Osteocyte (in vitro differentiated cells): ENCODE measurements at places on chromosomes 12 and 14.

DNA sequence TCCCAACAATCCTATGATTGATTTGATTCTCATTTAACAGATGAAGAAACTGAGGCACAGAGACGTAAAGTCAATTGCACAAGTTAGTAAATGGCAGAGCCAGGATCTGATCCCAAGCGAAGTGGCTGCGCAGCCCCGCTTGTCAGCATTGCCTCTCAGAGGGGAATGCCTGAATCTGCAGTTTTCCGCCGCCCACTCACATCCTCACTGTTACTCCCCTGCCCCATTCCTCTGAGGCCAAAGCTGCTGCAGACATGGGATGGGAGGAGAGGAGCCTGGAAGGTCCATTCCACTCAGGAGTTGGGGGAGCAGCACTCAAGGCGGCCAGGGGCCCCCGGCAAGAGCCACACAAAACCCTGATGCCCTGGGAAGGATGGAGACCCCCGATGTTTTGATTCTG lies 1.0 kb downstream of the NRIP2 start:
- DNase-seq, result no peak

- DNase-seq, result no peak
Observed at GRCh38 chr14:79383031-79383430, 828.3 kb downstream of the DIO2 start.

DNA sequence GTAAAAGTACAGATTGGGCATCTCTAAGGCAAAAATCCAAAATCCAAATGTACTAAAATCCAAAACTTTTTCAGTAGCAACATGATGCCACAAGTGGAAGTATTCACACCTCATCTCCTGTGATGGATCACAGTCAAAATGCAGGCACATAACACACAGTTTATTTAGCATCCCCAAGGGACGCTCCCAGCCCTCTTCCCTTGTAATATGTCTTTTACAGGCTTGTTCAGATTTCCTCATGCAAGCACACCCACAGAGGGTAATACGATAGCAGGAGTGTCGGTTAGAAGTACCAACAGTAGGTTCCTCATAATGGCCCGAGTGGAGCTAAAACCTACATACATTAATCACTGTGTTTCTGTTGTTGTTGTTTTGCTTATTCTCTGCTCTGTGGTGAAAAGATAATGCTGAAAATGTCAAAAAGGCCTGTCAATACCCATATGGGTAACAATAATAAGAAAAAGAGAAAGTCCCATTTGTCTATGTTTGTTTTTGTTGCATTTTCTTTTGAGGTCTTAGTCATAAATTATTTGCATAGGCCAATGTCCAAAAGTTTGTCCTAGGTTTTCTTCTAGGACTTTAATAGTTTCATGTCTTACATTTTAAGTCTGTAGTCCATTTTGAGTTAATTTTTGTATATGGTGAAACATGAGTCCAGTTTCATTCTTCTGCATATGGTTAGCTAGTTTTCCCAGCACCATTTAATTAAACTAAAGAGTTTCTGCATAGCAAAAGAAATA lies 133.1 kb downstream of the LRIG3 start:
- DNase-seq, result no peak

DNA sequence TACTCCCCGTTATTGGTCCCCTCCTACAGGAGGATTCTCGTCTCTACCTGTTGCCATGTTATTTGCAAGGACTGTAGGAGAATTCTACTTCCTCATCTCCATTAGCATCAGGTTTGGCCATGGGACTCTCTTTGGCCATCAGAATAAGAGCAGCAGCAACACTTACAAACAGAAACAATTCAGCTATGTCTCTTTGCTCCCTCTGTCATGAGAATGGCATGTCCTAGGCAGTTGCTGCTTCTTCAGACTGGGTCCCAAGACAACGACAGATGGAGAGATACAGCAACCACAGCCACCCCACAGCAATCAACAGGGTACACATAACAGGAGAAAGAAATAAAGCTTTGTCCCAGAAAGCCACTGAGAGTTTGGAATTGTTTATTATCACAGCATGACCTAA lies 19.7 kb downstream of the SLC41A2 start:
- no peak for DNase-seq

- no peak for DNase-seq
Observed at GRCh38 chr12:90631591-90632212, 323.3 kb downstream of the CCER1 start.

DNA sequence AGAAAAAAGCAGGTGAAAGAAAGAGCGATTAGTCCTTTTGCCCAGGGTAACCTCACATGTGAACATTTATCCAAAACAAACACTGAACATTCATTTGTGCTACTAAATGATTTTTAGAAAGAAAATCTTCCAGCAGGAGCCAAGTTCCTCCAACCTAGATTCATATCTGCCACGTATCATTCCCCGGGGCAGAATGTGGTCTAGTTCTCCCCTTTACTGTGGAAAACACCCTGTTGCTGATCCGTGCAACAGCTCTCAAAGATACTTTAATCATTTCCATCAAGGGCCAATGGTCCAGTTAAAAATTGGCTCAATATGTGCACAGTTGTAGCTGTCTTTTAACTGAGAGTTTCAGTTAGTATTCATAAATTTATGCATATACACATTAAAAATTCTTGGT lies 479.1 kb downstream of the ATP23 start:
- DNase-seq, result no peak

DNA sequence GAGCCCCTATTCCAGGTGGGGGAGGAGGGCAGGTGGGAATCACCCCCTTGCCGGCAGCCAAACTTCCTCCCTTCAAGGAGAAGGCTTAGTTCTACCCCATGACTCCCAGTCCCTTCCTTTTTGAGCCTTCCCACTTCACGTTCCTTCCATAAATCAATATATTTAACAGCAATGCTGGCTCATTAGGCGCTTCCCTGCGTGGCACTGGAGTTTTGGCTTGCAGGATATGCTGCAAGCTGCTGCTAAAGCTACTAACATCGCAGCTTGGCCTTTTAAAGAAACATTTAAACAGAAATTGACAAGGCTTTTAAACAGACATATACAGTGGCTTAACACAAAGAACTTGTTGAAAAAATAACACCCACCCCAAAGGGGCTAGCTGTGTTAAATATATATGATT lies 308.0 kb upstream of the FKBP4 start:
- DNase-seq, result no peak

DNA sequence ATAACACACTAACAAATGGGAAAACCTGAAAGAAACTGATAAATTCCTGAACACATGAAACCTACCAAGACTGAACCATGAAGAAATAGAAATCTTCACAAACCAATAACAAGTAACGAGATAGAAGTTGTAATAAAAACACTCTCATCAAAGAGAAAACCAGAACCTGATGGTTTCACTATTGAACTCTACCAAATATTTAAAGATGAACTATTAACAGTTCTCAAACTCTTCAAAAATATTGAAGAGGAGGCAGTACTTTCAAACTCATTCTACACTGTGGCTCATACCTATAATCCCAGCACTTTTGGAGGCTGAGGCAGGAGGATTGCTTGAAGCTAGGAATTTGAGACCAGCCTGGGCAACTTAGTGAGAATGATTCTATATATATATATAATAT lies 48.4 kb upstream of the TMTC2 start:
- no peak for DNase-seq

DNA sequence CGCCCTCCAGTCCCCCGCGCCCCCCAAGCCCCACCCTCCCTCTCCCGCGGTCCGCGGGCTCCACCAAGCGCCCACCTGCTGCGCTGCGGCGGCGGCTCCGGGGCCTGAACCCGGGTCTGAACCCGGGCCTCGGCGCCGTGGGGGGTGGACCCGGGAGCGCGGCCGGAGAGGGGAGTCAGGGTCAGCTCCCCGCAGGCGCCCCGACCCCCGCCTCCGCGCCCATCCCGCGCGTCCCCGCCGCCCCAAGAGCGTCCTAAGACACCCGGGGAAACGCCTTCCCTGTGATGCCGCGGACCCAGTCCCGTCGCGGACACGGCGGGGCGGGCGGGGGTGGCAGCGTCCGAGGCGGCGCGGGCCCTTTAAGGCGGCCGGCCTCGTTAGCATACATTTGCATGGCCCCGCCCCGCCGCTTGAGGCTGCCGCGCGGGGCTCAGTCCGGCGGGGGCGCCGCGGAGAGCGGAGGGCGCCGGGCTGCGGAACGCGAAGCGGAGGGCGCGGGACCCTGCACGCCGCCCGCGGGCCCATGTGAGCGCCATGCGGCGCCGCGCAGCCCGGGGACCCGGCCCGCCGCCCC lies at the start of gene MMP17:
TSS of gene MMP17 (plus strand) at position 433 of the 574 bp plus-strand sequence. CDS start at position 535, 102 bp downstream.
- no peak for DNase-seq

GRCh38 chr14:78071016-78071549 lies 99.1 kb upstream of the NRXN3 start:
- no peak for DNase-seq

- DNase-seq, result no peak
Observed at GRCh38 chr14:87063181-87063580, 929.8 kb downstream of the GALC start.

GRCh38 chr14:35333264-35333730 lies 41.1 kb downstream of the PSMA6 start:
- DNase-seq, result no peak

GRCh38 chr12:119589097-119589496 lies 4.5 kb upstream of the TMEM233 start:
- no peak for DNase-seq

- no peak for DNase-seq
Observed at GRCh38 chr12:51829011-51829481, 19.5 kb downstream of the FIGNL2 start.

DNA sequence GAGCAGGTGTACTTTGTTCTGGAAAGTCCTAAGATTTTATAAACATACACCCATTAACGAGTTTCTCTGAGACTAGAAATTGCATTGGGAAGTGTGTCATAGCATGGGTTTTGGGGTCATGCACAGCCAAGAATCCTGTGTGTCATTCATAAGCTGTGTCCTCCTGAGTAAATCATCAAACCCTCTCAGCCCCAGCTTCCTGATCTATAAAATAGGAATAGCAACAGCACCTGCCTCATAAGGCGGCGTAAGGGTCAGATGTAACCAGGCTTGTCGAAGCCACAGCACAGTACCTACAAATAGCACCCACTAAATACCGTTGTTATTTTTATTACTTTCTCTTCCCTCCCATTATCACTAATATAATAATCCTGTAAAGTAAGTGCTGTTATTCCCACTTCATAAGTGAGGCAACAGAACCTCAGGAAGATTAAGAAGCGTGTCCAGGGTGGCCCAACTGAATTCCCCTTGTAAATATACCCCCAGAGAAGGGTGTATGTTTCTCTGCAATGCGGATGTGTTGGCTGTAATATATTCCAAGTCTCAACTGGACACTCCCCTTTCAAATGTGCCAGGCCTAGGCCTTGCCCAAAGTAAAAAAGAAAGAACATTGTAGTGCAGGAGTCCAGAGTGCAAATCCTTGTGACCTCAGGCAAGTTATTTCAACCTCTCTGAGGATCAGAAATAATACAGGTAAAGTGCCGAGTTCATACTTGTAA lies 188.3 kb upstream of the BCL2L14 start:
- DNase-seq, result no peak

DNA sequence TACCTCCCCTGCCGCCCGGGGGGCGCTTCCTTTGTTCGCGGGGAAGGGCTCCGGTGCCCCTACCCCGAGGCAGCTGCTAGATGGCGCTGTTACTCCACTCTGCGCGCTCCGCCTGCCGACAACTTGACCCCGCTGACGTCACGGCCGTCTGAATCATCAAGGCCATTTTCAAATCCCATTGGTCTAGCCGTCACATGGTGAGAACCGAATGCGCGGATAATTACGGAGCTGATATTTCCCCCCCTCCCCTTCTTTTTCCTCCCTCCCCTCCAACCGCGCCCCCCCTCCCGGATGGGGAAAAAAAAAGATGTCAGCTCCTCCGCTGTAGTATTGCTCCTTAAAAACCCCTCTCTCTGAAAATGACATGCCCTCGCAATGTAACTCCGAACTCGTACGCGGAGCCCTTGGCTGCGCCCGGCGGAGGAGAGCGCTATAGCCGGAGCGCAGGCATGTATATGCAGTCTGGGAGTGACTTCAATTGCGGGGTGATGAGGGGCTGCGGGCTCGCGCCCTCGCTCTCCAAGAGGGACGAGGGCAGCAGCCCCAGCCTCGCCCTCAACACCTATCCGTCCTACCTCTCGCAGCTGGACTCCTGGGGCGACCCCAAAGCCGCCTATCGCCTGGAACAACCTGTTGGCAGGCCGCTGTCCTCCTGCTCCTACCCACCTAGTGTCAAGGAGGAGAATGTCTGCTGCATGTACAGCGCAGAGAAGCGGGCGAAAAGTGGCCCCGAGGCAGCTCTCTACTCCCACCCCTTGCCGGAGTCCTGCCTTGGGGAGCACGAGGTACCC lies at the start of gene HOXC10:
TSS of gene HOXC10 (plus strand) at position 246 of the 791 bp plus-strand sequence. CDS start at position 360, 114 bp downstream.
- no peak for DNase-seq

GRCh38 chr12:94107910-94108309 lies 40.5 kb upstream of the PLXNC1 start:
- DNase-seq, result no peak

- no peak for DNase-seq
Observed at GRCh38 chr12:75722714-75723200, 211.3 kb upstream of the KRR1 start.

- DNase-seq, result no peak
Observed at GRCh38 chr12:23950210-23950774, 822 bp upstream of the SOX5 start.

DNA sequence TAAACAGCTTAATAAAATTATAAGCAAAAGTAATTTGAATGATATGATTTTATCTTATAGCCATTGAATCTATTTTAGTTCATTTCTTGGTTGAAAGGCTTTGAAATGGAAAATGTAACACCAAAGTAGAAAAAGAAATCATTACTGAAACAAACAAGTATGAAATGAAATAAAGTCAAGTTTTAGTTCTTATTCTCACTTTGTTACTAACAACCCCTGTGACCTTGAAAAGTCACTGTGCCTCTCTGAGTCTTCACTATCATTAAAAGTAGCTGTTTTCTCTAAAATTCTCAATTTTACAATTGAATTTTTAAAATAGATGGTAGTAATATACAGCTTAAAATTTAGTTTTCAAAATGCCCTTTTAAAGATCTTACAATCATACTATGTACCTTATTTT lies 32.4 kb upstream of the SLC17A8 start:
- no peak for DNase-seq

- DNase-seq, result no peak
Observed at GRCh38 chr12:50488801-50489200, 16.0 kb upstream of the DIP2B start.

DNA sequence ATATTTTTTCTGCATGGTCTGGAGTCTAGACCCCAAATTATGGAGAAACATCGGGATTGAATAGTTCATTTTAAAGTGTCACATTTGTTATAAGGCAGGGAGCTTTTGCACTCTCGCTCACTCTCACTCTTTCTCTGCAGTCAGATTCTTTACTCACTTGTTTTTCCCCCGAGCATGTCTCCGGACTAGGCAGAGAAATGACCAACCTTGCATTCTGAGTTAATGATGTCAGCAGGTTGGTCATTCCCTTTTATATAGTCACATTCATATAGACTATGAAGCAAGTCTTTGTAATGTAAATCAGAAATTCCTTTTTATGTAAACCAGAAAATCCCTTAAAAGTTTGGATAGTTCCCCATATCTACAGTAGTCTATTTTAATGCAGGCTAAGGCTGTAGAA lies 4.1 kb downstream of the C12orf75 start:
- no peak for DNase-seq

- DNase-seq, result no peak
Observed at GRCh38 chr12:106001105-106001836, 137.5 kb downstream of the NUAK1 start.

DNA sequence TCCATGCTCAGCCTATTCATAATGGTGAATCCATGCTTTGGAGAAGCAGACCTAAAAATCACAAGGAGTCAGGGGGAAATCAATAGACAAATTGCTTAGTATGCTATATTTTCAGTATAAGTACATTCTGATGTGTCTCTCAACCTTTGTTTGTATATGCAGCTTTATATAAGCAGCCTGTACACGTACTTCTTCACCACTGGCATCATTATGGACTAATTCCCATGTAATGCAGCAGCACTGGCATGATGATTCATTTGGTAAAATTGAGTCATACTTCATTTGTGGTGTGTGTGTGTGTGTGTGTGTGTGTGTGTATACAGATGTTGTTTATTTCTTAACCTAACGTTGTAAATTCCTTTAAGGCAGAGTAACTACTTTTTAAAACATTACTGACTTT lies 10.9 kb downstream of the DCP1B start:
- DNase-seq, result no peak
